ENCODE measurements at places on chromosomes 16 and 17.

GRCh38 chr16:11797957-11798299 lies 870 bp upstream of the ZC3H7A start:
- DNase-seq = no peak

DNA sequence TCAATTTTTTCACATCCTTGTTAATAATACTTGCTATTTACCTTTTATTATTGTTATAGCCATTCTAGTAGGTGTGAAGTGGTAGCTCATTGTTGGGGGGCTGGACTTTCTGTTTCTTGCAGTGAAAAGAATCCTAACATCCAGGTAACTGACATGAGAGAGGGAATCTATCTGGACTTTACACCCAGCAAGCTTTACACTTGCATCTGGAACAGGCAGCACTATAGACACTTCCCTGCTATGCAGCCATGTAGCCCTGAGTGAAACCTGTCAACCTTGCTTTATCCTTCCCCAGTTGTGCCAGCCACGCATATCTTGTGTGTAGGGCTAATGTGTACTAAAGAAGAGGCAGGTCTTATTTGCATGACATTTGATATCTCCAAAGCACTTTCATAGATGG lies 16.9 kb upstream of the ABCC12 start:
- no peak for DNase-seq

DNA sequence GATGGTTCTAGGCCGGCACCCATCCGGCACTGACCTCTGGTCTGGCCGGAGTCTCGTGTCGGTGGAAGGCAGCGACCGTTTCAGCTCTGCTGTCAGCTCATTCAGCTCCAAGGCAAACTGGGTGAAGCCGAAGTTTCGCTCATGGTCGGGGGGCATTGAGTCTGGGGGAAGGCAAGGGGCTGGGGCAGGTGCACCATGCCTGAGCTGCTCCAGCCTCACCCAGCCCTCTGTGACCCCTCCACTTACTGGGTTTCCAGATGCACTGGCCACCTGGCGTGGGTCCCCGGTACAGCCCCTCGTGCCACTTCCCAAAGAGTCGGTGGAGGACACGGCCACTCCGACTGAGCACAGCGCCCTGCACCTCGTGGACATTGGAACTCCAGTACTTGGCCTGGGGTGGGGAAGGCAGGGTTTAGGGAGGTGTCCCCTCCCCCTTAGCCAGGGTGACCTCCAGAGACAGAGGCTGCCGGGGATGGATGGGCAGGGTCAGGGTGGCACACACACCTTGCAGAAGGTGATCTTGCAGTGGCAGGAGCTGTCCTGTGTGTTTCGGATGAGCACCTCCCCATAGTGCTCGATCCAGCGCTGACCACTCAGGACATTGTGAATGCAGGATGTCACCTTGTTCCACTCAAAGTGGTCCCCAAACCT lies 12.6 kb downstream of the OSBPL7 start:
- no peak for DNase-seq

GRCh38 chr16:71441348-71442050 lies 355 bp downstream of the TLE7 start:
- no peak for DNase-seq

DNA sequence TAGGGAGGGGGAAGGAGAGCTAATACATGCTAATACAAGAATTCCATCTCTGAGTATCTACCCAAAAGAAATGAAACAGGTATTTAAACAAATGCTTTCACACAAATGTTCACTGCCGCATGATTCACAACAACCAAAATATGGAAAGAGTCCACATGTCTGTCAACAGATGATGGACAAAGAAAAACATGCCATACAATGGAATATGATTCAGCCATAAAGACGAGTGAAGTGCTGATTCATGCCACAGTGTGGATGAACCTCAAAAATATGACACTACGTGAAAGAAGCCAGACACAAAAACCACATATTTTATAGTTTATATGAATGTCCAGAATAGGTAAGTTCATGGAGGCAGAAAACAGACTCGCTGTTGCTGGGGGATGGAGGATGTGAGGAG lies 321.4 kb downstream of the FOXL1 start:
- no peak for DNase-seq

GRCh38 chr17:68924793-68925720 lies 30.1 kb downstream of the ABCA8 start:
- DNase-seq = no peak

DNA sequence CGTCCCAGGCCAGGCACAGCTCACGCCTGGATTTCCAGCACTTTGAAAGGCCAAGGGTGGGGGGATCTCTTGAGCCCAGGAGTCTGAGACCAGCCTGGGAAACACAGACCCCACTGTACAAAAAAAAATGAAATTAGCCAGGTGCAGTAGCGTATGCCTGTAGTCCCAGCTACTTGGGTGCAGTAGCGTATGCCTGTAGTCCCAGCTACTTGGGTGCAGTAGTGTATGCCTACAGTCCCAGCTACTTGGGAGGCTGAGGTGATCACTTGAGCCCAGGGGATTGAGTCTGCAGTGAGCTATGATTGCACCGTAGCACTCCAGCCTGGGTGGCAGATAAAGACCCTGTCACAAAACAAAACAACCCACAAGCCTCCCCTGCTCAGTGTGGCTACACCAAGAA lies 27.0 kb upstream of the SLC25A19 start:
- no peak for DNase-seq

DNA sequence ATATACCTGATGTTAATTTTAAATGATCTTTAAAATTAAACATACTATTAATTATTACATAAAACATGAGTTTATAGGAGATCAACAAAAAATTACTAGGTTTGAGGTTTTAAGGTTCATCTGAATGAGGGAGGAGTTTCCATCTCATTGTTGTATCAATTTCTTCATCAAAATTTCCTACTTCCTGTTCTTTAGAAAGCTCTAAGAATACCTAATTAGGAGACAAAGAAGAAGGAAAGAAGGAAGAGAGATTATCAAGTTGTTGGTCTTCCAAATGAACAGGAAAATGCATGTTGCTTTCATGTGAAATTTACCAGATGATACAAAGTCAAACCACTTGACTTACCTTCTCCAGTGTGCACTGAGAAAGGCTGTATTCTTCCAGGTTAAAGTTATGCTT lies 18.1 kb upstream of the ABCA9 start:
- no peak for DNase-seq

DNA sequence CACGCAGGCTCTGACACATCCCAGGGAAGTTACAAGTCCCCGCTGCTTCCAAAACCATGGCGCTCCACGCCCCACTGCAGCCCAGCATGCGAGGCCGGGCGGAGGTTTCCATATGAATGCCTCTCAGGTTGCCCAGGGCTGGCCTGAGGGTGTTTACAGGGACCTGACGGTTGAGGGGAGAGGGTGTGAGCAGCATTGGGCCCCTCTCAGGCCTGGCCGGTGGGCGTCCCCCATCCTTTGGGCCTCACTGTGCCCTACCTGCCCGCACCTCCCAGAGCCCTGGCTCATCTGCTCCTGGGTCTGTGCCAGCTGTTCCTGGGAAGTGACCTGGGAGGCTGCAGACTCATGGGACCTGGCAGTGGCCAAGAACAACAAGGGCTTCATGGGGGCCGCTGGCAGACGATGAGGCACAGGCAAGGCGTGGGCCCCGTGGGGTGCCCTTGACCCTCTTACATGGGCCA lies 173.5 kb downstream of the C16orf95 start:
- no peak for DNase-seq

- no peak for DNase-seq
These were observed 10.8 kb upstream of the TLCD3B start for GRCh38 chr16:30041841-30042240.

DNA sequence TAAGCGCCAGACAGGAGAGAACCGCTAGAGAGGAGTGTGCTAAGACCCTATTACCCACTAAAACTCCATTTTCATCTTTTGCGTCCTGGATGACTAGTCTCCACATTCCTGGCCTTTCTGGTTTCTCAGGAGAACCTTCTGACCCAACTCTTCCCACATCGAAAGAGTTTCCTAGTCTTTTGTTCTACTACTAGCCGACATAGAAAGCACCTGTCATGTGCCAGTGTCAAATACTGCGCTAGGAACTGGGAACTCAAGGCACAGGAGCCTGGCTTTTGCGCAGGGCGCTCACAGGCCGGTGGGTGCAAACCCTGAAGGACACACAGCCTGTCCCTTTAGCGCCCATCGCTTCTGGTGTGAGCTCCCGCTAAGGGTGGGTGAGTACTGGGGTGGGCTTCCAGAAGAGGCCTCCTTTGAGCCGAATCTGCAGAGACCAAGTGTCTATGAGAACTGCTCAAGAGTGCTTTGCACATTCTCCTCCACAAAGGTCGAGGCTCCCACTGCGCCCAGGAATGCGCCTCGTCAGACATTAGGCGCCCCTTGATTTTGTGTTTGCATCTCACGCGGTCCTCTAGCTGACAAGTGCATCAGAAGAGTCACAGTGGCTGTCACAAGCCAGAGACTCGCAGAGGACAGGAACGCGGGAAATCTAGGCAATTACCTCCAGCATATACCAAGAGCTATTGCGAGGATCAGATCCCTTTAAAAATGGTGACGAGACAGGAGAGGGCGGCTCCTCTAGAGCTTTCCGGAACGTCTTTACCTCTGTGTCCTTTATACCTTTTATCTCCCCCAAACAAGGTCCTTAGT lies 2.0 kb upstream of the PSMB3 start:
- no peak for DNase-seq

DNA sequence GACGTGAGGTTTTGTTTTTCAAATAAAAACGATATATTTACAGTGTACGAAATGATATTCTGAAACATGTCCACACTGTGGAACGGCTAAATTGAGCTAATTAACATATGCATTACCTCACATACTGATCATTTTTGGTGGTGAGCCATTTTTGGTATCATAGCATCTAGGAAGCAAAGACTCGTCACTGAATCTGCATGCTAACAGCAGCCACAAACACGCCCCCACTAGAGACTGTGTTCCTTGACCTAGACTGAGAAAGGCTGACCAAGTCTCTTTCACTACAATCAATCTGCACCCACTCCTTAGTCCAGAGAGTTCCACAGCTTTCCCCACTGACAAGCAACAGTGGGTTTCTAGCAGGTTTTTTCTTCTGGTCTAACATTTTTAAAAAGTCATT lies 29.5 kb downstream of the NPLOC4 start:
- DNase-seq = no peak

DNA sequence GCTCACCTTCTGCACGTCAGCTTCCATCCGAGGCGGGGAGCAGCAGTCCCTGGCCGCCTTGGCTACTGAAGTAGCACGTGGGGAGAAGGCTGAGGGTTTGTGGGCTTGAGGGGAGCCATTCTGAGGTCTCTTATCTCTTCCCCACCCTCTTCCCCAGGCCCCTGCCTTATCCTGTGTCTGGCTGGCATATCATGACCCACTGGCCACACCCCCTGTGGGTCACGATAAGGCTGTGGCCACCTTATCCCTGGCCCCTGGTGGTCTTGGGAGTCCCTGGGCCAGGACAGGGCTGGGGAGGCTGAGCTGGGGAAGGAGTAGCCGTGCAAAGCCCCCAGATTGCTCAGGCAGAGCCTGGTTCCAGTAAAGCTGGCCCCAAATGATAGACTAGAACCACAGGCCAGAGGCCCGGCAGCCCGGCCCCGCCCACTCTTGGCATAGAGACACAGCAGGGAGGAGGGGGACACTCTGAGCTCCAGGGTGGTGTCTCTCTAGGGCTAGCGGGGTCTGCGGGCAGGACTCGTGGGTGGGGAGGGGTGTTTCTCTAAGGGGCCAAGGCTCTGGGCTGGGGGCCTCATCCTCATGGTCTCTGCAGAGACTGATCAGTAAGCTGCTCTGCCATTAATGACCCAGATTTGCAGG lies 7.6 kb downstream of the SPNS2 start:
- no peak for DNase-seq
